ENCODE measurements at places on chromosomes 3 and 15.
A peak's percentile ranks its signal among the peaks of the same experiment; 100 is the strongest.

- DNase-seq, result no peak
These were observed 22.2 kb upstream of the IQSEC1 start for GRCh38 chr3:13095408-13095937.

GRCh38 chr15:57866149-57866736 lies 159.7 kb downstream of the POLR2M start:
- DNase-seq, result peak; percentile 10

DNA sequence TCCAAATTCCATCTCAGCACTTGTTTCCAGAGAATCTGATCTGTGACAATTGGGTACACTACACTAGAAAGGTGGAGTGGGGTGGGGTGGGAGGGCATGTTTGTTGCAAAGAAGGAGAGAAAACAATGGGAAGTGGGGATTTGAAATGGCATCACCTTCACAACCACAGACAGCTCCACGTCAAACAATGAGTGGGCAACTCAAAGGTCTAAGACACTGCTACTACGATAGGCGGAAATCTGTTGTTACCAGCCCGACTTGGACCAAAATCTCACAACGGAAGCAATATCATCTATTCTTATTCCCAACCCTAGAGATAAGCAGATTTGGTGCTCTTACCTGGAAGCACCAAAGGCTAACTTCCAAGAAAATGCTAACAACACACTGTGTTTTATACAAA lies 3.3 kb downstream of the CYP19A1 start:
- DNase-seq, result no peak

GRCh38 chr3:30273304-30274072 lies 332.9 kb upstream of the TGFBR2 start:
- DNase-seq, result no peak

DNA sequence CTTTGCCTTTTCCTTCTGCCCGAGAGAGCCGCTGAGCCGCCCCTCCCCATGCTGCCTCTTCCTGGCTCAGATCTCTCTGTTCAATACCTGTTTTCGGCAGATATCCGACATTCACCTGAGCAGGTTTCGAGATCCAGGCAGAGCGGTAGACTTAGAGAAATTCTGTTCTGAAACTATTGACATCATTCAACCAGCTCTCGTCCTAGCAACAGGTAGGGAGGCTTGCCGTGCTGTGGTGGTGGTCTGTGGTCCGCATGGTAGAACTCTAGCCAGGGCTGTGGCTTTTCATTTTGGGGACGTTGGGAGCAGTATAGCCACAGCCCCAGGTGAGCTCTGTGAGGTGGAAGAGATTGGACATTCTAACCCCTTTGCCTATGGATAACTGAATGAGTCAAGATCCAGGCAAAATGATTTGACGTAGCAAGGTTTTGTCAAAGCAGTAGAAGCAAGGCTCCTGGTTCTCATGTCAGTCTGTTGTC lies 810 bp downstream of the TMEM62 start:
- DNase-seq, result no peak

- no peak for DNase-seq
These were observed at the start of gene SH2D7 for GRCh38 chr15:78092261-78093041. Gene SH2D7 (plus strand): TSS chr15:78092561. CDS start chr15:78092585, 24 bp downstream.

DNA sequence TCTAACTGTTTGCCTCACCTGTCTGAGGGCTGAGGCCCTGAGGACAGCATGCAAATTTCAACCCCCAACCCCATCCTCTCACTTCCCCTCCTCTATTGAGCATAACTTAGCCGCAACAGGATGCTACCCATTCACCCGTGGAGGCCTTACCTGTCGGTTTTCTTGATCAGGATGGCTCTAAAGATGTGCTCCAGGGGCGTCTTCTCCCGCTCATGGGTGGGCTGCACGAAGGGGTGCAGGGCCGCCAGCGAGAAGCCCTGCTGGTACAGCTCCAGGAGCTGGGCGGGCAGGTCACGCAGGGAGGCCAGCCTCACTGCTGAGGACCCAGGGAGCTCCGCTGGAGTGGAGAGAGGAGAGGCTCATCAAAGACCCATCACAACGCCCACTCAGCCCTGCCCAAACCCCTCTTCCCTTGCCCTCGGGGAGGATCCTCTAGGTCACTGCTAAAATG lies 79.8 kb downstream of the RFTN1 start:
- no peak for DNase-seq

GRCh38 chr15:33104212-33104611 lies 90.3 kb downstream of the FMN1 start:
- DNase-seq, result no peak

- DNase-seq, result no peak
These were observed 831 bp upstream of the ROBO2 start for GRCh38 chr3:77038930-77039605.

DNA sequence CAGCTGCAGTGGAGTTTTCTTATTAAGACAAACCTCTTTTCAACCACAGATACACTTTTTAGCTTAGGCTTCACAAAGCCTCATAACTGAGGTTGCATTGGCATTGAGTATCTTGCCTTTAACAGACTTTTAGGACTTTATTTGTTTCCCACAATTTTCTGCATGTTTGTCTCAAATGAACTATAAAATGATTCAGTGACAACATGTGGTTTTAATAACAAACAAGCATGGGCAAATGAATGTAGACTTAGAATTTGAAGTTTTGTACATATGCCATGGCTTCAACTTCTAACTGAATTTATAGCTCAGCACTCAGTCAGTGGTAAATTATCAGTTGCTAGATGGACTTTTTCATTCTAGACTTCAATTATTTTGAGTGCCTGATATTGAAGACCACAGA lies 101.6 kb downstream of the SLC25A26 start:
- no peak for DNase-seq

- no peak for DNase-seq
These were observed 135.8 kb downstream of the NSMCE3 start for GRCh38 chr15:29133791-29134190.

GRCh38 chr15:89899295-89899945 lies 5.6 kb upstream of the AP3S2 start:
- DNase-seq, result no peak

- DNase-seq, result no peak
These were observed 58.8 kb downstream of the SLC24A1 start for GRCh38 chr15:65680544-65680943.

- no peak for DNase-seq
These were observed 17.3 kb upstream of the SUCNR1 start for GRCh38 chr3:151856118-151856517.

DNA sequence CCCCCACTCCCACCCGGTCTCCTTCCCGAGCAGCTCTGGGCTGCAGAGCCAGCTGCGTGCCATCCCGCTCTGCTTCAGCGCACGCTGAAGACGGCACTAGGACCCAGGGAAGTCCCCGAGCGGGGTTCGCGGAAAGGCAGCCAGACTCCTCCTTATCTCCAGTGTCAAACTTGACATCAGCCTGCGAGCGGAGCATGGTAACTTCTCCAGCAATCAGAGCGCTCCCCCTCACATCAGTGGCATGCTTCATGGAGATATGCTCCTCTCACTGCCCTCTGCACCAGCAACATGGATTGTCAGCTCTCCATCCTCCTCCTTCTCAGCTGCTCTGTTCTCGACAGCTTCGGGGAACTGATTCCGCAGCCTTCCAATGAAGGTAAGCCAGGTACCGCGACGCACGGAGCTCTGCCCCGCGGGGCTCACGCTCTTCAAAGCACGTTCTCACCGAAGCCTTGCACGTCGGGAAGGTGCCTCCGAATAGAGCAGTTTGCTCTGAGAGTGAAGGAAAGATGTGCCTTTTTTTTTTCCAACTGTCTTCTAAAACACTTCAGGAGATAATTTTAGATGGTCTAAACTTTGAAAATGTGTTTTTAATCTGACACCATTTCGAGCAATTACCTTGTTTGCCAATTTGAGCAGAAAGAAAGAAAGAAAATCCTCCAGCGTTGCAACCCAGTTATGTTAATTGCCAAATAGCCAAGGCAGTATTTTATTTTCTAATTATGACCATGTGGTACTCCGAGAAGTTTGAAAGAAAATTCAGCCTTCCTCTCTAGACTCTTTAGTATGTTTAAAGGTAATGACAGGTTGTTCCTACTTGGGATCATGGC lies at the start of gene EPHA3:
EPHA3 (plus strand) TSS at position 161 of the 830 bp plus-strand sequence; CDS start at position 289, 128 bp downstream.
- peak; percentile 85 for DNase-seq

- DNase-seq, result no peak
These were observed 74.3 kb downstream of the SIDT1 start for GRCh38 chr3:113606539-113607218.

DNA sequence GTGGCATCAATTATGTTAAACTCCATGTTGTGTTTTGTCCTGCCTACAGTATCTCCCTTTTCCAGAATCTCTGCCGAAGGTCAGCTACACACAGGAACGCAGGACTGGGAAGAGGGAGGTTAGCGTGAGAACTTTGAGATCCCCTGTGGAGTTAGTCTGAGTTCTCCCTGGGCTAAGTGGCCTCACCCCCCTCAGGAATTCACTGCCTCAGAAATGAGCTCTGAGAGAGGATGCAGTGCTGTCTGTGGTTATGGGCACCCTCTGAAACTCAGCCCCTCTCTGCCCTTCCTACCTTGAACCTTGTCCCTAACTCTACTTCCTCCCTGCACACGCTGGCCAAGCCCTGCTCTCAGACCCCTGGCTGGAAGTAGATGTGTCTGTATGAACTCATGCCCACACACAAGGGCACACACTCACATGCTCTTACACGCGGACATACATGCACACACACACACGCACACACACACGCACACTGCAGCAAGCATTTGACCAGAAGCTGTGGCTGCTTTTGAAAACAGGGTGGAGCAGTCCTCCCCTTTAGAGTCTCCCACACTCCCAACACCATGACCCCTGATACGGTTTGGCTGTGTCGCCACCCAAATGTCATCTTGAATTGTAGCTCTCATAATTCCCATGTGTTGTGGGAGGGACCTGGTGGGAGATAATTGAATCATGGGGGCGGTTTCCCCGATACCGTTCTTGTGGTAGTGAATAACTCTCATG lies 5.3 kb upstream of the VIPR1 start:
- DNase-seq, result peak; percentile 50

DNA sequence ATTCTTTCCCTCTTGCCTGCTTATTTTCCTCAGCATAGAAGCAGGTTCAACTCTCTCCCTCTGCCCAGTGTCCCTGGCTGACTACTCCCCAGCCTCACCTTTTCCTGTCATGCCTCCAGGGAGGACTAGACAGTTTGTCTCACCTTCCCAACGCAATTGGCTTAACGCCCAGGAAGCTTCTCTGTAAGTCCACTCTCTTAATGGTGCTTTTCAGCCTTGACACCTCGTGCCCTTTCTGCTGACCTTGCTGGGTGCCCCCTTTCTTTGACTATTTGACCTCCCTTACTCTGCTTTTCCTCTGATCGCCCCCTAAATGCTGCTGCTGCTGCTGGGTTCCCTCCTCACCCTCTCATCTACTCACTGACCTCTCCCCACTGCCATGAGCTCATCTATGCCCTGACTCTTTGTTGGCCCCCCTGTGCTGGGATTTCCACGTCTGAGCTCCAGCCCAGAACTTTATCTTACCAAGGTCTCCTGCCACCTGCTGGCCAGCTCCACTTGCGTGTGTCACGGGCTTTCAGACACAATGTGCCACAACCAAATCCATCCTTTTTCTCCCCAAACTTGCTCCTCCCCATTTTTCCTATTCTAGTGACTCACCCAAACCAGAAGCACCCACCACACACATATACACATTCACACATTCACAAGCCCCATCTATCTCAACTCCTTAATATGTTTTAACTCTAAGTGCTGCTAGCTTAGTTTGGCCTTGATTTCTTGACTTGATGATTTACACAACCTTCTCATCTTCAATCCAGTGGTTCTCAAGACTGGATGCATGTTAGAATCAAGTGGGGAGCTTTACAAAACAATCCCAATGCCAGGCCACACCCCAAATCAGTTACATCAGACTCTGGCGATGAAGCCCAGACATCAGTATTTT lies 16.6 kb downstream of the EPB42 start:
- DNase-seq, result peak; percentile 48
